Caudate nucleus (tissue), 63 donors: ENCODE measurements at places on chromosomes 6 and 20.
A peak's percentile ranks its signal among the peaks of the same experiment; 100 is the strongest.

GRCh38 chr6:111533087-111533784 is 50.2 kb upstream of the REV3L start:
- no peak for DNase-seq

DNA sequence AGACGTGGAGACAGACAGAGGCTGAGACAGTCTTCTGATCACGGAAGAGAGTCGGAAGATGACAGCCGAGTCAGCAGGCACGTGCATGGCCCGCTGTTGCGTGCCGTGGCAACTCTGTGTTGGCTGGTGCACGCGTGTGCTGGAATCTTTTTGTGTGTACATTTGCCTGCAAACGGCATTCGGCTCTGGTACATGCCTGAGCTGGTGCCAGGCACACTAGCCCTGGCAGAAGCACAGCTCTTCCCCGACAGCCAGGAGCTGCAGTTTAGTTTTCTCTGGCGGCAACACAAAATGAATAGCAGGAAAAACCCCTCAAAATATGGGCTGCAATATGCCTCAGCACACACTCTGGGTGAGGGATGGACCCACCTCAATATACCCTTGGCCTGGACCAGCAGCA is 769 bp upstream of the PDYN start:
- no peak for DNase-seq

DNA sequence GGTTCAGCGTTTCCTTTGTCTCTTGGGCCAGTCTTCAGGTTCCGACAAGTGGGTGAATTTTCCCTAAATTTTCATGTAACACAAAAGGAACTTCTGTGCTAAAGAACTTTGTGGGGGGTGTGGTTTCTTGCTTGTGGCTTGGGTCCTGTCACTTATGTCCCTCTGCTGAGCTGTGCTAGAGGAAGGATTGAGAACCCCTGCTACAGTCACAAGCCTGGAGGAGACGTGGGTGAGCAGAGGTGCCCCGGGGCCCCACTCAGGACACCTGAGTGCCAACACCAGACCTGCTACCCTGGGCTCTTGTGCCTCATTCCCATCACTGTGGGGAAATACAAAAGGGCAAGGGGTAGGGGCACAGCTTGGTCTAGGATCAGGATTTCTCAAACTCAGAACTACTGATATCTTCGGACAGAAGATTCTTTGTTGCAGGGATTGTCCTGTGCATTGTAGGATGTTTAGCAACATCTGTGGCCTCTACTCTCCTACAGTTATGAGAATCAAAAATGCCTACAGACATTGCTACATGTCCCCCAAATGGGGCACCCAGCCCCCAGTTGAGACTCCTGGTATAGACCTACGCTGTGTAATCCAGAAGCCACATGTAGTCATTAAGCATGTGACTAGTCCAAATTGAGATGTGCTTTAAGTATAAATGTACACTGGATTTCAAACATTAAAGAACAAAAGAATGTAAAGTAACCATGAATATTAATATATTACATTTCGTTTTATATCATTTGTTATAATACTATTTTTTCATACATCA is 128.7 kb downstream of the LY86 start:
- no peak for DNase-seq

DNA sequence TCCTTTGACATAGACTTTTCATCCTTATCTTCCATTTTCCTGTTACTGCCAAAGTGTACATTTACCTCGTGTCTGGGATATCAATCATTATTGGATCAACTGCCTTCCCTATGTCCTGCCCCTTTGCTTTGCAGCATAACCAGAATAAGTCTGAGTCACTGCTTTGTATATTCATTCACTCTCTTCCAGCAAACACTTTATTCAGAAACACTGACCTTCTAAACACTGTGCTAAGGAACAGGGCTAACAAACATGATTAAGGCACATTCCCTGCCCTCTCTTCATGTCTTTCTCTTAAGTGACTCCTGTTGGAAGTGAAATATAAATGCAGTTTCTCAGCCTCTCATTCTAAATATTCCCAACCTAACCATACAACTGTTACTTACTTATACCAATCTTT is 66.9 kb downstream of the COL19A1 start:
- no peak for DNase-seq

GRCh38 chr6:95203153-95203754 is 374.1 kb upstream of the MANEA start:
- DNase-seq, result no peak

GRCh38 chr20:31674895-31675827 is 37.4 kb downstream of the COX4I2 start:
- DNase-seq, result peak; percentile 44

DNA sequence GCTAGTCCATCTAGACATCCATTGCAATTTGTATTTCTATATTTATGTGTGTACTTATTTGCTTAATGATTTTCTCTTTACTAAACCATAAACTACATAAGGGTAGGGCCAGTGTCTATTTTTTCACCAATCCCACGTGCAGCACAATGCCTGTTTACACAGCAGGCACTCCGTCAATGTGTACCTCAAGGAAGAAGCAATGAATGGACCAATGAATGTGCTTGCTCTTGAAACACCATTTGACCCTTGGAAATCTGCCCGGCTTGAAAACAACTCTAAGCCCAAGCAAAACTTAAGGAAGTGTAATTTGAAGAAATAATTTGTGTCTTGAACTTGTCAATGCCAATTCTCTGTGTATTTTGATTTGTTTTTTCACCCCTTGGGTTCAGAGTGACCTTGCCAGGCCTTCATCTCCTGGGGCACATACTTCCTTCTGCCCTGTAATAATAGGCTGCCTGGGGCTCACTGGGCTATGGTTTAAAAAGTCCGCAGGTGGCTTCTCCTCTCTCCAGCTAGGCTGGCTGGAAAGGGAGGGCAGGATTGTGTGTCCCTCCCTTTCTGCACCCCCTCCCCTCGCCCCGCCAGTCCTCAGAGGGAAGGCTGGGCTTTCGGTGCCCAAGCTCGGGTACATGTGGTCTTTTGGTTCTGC is 140.8 kb upstream of the ARMC2 start:
- no peak for DNase-seq

- DNase-seq, result no peak
Observed at GRCh38 chr6:44624936-44625573, 237.5 kb downstream of the CDC5L start.

- DNase-seq, result no peak
Observed at GRCh38 chr6:76593668-76594067, 521.2 kb upstream of the IMPG1 start.

GRCh38 chr20:57372581-57373350 is 18.4 kb upstream of the RBM38 start:
- no peak for DNase-seq

GRCh38 chr20:24488064-24488799 is 18.8 kb downstream of the SYNDIG1 start:
- DNase-seq, result no peak

DNA sequence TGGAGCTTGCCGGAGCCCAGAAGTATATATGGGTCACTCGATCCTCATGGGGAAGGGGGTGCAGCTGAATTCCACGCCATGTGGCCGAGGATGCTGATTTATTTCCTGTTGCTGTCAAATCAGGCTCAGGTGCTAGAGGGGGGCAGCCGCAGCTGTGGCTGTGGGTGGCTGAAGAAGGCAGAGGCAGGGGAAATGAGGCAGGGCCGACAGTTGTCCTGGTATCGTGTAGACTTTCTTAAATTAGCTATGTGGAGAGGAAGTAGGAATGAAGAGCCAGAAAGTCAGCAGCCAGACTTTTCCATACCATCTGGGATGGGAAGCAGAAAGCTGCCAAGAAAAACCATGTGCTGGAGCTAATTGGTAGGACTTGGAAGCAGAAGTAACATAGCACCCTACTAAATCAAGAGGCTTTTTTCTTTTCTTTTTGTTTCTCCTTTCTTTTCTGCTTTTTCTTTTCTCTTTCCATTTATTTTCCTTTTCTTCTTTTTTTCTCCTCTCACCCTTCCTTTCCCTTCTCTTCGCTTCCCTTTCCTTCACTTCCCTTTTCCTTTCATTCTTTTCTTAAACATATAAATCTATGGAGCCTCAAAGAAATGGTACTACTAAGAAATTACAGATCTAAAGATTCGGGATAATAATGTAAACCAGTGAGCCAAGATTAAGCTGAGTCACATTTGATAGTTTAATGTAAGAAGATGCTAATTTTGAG is 90.6 kb upstream of the CD83 start:
- DNase-seq, result no peak

GRCh38 chr6:21831521-21832291 is 238.2 kb downstream of the SOX4 start:
- DNase-seq, result no peak

- DNase-seq, result no peak
Observed at GRCh38 chr20:34945315-34946077, 10.1 kb downstream of the GSS start.

DNA sequence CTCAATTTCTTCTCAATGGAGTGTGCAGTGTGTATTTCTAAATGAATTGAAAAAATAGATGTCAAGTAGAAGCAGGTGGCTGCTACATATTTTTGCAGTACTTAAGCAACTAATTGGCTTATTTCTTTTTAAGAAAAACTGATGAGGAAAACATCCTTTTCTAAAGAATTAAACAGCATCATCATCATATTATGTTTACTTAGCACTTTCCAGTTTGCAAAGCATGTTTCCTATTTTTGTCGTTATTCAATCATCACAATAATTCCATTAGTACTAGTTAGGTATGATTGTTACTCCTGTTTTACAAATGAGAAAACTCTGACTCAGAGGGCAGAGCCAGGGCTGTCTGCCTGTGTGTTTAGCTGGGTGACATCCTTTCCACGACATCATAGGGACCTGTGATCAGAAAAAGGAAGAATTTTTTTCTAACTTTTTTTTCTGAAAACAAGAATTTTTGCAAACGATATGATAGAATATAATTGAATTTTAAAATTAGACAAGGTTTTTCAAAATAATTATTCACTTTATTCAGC is 22.7 kb upstream of the BMP6 start:
- no peak for DNase-seq

GRCh38 chr6:132298344-132298949 is 102.8 kb downstream of the MOXD1 start:
- no peak for DNase-seq

- DNase-seq, result no peak
Observed at GRCh38 chr6:53771785-53772624, 22.8 kb upstream of the LRRC1 start.

DNA sequence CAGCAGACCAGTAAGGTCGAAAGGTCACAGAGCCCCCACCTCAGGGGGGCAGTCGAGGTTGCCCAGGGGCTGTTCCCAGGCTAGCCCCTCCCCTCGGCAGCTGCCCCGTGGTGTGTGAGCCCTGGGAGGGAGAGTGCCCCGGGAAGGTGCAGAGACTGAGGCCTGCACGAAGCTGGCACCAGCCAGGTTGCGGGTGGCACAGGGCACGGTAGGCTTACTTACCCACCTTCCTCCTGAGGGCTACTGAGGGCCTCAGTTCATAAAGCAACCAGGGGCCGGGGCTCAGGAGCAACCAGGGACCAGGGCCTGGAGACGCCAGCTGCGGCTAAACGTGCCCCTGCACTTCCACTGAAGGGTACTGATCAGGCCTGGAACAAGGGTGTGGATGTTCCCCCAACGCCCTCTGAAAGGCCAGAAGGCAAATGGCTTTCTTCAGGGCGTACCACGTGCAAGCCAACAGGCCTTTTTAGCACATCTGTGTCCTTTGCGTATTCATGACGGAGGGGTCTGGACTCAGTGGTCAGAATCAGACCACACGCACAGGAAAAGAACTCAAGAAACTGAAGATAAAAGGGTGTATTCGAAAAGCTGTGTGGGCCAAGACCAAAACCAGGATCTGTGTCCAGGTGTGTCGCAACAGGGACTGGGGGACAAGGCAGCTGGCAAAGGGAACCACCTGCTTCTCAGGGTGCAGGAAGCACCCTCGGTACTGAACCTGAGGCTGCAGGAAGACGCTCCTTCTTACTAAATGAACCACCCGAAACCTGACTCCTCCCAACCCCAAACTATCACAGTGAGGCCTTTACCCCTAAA is 24.5 kb upstream of the TCFL5 start:
- no peak for DNase-seq

DNA sequence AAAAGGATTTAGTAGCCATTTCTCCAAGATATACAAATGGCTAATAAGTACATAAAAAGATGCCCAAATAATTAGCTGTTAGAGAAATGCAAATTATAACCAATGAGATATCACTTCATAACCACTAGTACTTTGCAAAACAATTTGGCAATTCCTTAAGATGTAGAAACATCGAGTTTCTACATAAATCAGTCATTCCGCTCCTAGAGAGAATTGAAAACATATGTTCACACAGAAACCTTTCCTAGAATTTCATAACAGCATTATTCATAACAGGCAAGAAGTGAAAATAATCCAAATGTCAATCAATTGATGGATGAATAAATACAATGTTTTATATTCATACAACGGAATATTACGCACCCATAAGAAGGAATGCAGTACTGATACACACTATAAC is 20.5 kb upstream of the NT5E start:
- no peak for DNase-seq

DNA sequence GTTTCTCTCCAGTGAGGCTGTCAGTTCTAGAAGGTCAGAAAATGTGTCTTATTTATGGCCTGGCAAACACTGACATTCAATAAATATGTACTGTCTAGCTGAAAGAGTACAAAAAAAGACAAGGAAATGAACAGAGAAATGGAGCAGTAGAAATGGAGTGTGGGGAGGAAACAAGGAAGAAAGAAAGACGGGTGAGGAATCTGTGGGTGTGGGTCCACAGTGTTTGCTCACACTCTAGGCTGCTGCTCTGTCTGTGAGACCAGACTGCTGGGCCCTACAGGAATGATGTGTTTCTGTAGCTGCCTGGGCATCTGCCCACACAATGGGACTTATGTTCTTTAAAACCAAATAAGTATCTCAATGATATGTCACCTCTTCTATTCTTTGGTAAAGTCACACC is 114.2 kb downstream of the MOXD1 start:
- DNase-seq, result no peak

- no peak for DNase-seq
Observed at GRCh38 chr6:77986380-77987034, 333.7 kb downstream of the MEI4 start.

- no peak for DNase-seq
Observed at GRCh38 chr6:108589244-108589791, 28.6 kb downstream of the FOXO3 start.

DNA sequence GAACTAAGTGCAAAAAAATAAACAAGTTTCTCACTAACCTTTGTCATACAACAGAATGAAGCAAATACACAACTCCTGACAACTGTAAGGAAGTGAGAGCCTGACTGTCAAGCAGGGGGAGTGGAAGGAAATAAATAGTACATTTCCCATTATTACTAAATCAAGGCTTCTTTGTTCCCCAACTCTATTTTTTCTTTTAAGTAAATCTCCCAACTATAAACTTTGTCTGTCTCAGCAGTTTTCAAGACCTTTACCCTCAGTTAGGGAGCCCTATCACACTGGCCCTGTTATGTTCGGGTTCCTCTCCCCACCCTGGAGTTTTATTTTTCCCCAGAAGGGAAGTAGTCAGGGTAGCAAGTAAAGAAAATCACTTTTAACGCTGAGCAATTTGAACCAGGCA is 24.1 kb upstream of the IPCEF1 start:
- no peak for DNase-seq

- DNase-seq, result no peak
Observed at GRCh38 chr20:20297181-20297580, 70.7 kb upstream of the INSM1 start.

- no peak for DNase-seq
Observed at GRCh38 chr6:158503846-158504245, 56.0 kb upstream of the TMEM181 start.
